ENCODE measurements at places on chromosomes 12 and 14.

DNA sequence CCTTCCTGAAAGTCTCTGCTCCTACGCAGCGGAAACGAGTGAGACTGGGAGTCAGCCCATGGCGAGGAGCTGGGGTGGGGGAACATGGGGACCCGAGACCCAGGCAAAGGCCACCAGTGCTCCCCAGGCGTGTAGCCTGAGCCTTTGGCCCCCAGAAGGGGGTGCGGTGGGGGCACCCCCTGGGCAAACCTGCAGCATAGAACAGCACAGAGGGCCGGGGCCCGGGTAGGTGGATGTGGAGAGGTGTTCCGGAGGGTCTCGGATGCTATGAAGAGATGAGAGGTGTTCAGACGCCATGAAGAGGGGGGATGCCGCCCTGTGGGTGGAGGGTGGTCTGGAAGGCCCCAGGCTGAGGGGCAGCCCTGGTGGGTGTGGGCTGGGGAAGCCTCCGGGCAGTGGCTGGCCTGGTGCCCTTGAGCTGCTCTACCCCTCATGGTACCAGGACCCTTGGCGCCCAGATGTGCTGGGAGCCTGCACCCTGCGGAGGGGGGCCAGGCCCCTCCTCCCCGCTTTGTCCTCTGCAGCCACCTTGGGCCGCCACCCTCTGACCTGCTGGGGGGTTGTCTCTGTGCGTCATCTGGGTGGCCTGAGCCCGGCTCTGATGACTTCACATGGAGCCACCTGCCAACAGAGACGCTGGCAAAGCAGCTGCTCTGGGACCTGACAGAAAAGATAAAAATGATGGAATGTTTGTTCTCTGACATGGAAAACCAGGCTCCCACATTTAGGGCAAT, 83.4 kb downstream of the KIF26A start:
- no peak for DNase-seq

DNA sequence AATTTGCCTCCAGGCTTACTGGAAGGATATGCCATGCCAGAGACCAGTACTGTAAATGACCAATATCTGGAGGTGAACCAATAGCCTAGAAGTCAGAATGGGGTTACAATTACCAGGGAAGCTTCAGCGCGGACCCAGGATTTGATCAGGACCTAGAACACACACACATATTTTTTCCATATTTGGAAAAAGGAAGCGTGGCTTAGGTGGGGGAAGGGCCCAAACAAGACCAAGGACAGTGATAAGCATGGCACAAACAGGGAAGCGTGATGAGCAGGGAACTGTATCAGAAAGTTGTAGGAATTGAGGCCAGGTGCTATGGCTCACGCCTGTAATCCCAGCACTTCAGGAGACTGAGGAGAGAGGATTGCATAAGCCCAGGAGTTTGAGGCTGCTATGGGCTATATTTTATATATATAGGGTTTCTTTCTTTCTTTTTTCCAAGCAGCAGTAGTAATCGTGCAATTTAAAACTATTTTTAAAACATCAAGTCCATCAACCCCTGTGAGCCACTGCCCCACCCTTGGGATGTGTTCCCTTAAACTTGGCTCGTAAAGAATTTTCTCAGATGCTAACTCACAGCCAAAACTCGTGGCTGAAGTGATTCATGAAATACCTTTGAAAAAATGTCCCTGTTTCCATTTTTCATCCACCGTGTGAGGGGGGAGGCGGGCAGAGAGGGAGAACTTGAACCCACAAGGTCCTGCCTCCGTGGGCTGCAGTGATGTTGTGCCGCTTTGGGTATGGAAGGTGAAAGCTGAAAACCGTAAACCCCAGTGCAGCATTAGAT, 16.7 kb downstream of the HRK start:
- DNase-seq: no peak

GRCh38 chr14:53999061-53999488, 42.5 kb upstream of the BMP4 start:
- DNase-seq: no peak

- DNase-seq: no peak
These were observed 45.9 kb upstream of the CAND1 start for GRCh38 chr12:67223225-67223624.

DNA sequence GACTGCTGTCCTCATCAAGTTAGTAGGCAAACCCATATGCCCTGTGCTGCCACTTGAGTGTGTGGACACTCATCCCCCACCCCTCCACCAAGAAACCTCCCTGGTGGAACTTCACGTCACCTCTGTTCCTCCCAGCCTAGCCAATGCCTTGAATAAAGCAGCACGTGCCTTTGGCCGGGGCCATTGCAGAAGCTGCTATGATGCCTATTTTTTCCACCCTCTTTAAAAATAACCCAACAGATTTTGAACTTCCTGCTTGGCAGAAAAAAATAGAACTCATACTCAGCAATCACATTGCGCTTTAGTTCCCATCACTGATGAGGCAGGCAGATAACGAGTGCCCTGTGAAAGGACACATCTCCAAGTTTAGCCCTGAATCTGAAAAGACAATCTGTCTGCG, 23.1 kb upstream of the PWP1 start:
- no peak for DNase-seq

GRCh38 chr14:75214558-75214957, 38.1 kb upstream of the TMED10 start:
- no peak for DNase-seq

DNA sequence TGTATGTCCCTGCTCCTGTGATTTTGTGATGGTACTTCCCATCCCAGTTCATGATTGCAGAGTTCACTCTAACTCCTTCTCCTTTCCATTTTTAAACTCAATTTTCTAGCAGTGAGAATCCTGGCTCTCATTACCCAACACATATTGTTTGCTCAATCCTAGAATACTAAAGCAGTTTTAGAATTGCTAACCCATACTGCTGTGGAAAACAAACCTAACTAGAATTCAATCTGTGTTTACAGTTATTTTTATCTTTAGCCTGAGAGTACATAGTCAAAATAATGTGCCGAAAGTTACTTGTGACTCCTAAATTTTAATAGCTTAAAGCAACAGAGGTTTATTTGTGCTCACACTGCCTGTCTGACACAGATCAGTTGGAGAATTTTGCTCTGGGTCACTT, 508.0 kb downstream of the AACS start:
- no peak for DNase-seq

DNA sequence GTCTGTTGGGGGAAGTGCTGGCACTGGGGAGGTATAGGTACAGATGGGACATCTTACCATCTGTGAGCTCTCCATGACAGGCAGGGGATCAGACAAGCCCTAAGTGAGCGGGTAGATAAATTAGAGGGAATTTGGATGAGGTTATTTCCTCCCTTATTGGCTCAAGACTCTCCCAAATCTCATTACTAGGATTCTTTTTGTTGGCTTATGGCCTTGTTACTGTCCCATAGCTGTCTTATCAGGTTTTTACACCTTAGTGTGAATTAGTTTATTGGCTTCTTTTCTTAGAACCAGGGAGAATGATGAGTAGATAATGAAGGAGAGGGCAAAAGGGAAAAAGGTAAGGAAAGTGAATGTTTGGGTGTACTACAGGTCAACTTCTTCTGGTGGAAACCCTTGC, 191.1 kb upstream of the PRICKLE1 start:
- no peak for DNase-seq

- no peak for DNase-seq
These were observed 71.5 kb upstream of the ARID2 start for GRCh38 chr12:45658020-45658419.

GRCh38 chr12:39440101-39440500, 2.8 kb downstream of the KIF21A start:
- DNase-seq: no peak

DNA sequence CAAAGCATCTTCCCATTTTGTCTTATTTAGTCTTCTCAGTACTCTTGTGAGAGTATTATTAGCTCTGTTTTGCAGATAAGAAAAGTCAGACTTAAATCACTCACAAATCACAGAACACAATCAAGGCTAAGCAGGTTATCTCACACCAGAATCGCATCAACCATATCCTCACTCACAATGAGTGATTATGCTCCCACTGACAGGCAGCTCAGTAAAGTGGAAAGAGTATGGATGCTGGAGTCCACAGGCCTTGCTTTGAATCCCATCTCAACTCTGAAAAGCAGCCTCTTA, 43.1 kb downstream of the TTC7B start:
- DNase-seq: no peak

DNA sequence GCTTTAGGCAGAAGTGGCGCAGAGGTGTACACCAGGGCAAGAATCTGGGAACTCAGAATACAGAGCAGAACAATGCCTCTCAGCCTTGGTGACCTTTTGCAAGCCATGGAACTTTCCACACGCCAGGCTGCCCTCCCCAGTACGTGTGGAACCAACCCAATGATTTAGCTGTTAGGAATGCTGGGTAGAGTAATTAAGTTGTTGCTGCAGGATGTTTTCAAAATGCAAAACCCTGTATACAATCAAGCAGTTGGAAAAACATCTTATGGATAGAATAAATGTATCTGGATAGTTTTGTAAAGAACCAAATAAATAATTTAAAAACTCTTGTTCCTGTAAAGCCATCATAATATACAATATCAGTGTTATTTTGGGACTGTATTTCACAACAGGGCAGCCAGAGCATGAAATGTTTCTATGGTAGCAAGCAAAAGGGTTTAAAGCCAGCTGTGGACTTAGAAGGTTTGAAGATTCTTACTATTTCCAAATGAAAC, 19.4 kb downstream of the PPP1R36 start:
- no peak for DNase-seq

GRCh38 chr12:56953314-56953713, 4.1 kb downstream of the RDH16 start:
- DNase-seq: no peak

Measured in activated CD4-positive, CD25-positive, alpha-beta regulatory T cell (primary cell).